ENCODE measurements at places on chromosomes 5 and 9. TPM values are rescaled to one million over a fixed set of nuclear protein-coding genes. Genes with fewer than 3 reads are reported as not detected.

Gene TLX3
- not detected for total RNA-seq

Gene ROPN1L
- total RNA-seq = 15.7 TPM

Gene PSIP1
- total RNA-seq = 57.7 TPM

Gene GBGT1
- total RNA-seq = 37.5 TPM

Gene IARS1
- total RNA-seq = 63.8 TPM

GRCh38 chr9:97510797-97511654 is 9.6 kb downstream of the TMOD1 start:
- no peak for DNase-seq

- no peak for DNase-seq
Measured at GRCh38 chr9:97110696-97111095, 71.8 kb upstream of the CTSV start.

DNA sequence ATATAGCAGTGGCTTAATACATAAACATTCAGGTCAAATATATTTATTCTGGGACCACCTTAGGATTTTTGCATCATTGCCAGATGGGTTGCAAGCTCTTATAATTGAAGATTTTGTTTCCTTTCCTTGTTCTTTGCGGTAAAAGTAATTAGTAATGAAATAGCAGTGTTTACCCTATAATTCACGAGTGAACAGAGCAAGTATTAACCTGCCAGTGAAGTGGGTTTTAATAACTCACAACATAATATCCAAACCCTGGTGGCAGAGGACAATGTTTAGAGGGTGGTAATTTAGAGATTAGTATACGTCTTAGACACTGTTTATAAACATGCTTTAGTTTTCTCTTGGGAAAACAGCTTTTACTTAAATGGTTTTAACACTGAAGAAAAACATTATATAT is 11.8 kb downstream of the ARL14EPL start:
- no peak for DNase-seq

- DNase-seq = no peak
Measured at GRCh38 chr9:81317223-81317622, 372.1 kb downstream of the TLE1 start.

DNA sequence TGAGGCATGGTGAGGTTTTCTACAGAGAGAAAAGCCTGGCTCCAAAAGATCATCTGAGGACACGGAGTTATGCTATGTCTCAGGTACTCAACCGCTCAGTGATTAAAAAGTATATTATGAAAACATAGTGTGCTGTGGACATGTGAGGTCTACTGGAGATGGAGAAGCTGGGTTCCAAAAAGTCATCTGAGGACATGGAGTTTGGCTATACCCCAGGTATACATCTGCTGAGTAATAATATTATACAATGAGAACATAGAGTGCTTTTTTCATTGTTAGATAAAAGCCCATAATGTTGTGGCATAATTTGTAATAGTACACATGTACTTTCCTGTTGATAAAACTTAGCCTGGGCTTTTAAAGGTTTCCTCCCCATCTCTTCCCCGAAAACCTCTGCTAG is 70.7 kb upstream of the SHISAL2B start:
- DNase-seq = no peak

- DNase-seq = no peak
Measured at GRCh38 chr9:98518556-98518955, 190.2 kb downstream of the GABBR2 start.
